NCI-H1417 treated with DMSO at 0.1 percent for 48 hours (cell line): ENCODE measurements at places on chromosomes 12 and 14.

DNA sequence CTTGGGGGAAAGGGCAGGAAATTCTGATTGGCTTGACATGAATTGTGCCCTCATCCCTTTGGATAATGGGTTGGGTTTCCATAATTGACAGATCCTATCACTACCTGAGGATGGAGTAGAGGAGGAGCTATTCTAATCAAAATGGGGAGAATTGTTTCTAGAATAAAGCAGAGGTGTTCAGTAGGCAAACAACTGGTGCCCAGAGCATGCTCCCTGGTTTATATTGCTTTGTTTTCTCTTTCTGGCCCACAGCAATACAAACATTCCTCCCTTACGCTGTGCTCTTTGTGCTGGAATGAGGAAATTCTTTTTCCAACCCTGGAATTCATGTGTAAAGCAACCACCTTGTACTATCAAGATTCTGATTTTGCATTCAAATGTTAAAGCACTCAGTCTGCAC lies 147.4 kb downstream of the RASSF9 start:
- DNase-seq, result no peak

DNA sequence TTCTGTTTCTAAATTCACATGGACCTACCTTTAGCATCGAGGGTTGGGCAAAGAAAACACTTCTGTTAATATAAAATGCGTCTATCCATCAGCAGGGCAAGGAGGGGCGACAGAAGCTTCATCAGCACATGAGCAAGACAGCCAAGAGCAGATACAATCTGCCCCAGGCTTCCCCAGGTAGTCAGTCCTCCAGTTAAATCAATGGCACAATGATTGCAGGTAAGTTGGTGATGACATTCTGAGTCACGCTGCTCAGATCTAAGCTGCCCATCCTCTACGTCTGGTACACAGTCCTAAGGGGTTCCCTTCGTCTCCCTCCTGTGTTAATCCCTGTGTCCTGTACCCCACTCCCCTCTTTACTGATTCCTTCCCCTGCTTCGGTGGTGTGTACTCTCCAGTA lies 38.8 kb downstream of the MAP3K9 start:
- DNase-seq, result no peak

GRCh38 chr14:73372529-73372928 lies 85.8 kb downstream of the NUMB start:
- DNase-seq, result no peak

GRCh38 chr12:22625762-22626294 lies 857 bp downstream of the ETNK1 start:
- peak; percentile 34 for DNase-seq

DNA sequence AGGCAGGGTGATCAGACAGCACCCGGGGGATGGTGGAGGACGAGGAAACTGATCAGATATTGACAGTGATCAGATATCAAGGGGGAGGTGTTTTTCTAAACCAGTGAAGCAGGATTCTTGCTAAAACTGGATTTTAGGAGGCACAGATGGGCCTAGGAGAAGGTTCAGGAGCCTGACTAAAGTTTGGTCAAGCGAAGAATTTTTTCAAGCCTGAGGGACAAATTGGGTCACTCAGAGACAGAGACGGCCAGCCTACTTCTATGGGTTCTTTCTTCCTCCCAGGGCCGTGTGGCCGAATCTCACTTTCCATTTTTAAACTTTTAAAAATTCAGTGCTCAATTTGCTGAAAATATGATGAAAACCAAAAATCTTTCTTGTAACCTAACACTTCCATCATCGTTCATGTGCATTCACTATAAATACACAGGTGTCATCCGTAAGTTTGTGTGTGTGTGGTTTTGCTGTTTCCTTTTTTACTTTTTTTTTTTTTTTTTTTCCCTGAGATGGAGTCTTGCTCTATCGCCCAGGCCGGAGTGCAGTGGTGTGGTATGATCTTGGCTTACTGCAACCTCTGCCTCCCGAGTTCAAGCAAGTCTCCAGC lies 68.5 kb downstream of the RIN3 start:
- DNase-seq, result no peak

- DNase-seq, result no peak
Measured at GRCh38 chr14:53882684-53883083, 73.9 kb downstream of the BMP4 start.

- DNase-seq, result no peak
Measured at GRCh38 chr14:49754570-49755097, 13.3 kb upstream of the KLHDC2 start.

- DNase-seq, result no peak
Measured at GRCh38 chr14:77603654-77604255, 12.7 kb downstream of the SPTLC2 start.

DNA sequence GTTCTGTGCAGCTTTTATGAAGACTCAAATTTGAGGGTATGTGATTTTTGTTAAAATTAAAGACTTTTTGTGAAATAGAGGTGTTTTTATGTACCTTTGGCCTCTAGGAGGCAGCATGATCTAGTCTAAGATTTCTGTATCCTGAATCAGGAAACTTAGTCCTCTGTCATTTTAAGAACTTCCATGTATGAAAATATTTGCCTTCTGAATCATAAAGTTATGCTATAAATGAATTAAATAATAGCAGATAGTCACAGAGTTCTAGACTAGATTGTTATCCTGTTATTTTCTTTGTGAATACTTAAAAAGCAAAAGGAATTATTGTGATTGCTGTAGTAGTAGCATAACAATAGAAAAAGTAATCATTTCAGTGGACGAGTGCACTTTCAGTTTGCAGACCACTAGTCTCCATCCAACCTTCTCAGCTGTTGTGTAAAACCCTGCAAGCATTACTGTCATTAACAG lies 56.3 kb downstream of the FGD4 start:
- DNase-seq, result no peak

GRCh38 chr12:18387706-18388105 lies 126.4 kb downstream of the PIK3C2G start:
- no peak for DNase-seq

- no peak for DNase-seq
Measured at GRCh38 chr12:1864867-1865266, 44.5 kb downstream of the LRTM2 start.

GRCh38 chr12:5043589-5044419 lies at the start of gene KCNA5:
Gene KCNA5 (plus strand): TSS chr12:5043879. CDS start chr12:5044148, 269 bp downstream.
- DNase-seq, result peak; percentile 17

DNA sequence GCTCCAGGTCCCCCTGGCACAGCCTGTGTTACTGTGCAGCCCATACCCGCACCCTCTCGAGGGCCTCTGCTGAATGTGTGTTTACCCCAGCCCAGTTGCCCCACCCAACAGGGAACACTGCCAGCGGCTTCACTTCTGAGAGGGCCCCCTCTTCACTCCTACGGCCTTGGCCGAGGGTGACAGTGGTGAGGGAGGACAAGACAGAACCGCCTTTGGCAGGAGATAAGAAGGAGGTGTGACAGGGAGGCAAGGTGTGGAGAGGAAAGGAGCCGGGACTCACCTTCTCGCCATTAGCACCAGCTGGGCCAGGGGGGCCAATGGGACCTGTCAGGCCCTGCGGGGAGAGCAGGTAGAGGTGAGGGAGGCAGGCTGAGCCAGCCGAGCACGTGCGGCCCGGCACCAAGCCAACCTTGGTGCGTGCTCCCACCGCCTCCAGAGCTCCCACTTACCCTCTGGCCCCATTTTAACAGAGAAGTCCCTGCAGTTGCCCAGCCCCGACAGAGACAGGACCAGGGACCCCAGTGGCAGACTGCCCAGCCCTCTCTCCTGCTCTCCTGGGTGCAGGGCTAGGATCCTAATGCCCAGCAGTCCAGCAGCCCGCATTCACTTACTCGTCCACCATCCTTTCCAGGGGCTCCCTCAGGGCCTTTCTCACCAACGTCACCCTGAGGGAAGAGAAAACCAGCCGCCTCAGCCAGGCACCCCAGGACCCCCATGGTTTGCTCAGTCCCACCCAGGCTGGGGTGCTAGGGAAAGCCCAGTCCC lies 18.3 kb downstream of the TMEM106C start:
- no peak for DNase-seq

DNA sequence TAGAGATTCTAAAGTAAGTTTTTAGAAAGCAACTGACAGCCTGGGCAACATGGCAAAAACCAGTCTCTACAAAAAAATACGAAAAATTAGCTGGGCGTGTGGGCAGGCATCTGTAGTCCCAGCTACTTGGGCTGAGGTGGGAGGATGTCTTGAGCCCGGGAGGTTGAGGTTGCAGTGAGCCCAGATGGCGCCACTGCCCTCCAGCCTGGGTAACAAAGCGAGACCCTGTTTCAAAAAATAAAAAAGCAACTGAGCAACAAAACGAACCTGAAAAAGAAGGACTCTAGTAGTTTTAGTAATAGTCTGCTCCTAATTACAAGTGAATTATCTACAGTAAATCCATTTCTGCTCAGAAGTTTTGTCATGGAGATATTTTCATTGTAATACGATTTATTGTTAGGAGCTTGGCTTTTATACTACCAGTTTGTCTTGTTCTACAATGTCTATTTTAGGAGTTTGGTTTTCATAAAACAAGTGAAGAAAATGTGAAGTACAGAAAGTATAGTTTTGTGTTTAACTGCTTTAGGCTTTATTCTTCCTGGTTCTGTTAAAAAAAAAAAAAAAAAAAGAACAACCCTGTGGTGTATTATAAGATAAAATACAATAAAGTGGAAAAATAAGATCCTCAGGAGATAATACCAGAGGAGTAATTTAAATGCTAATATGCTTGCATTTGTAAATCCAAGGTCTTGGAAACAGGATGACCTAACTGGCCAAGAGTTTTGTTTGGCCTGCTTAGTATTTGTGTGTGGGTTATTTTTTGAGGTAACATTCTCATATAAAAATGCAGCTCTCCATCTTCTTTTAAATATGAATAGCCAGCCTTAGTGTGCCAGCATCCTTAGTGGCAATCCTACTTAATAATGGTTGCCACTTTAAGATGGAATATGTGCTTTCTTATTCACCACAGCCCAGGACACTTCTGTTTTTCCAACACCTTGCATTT lies 2.8 kb downstream of the TMX1 start:
- no peak for DNase-seq

- no peak for DNase-seq
Measured at GRCh38 chr12:28563286-28563685, 373.0 kb downstream of the CCDC91 start.

DNA sequence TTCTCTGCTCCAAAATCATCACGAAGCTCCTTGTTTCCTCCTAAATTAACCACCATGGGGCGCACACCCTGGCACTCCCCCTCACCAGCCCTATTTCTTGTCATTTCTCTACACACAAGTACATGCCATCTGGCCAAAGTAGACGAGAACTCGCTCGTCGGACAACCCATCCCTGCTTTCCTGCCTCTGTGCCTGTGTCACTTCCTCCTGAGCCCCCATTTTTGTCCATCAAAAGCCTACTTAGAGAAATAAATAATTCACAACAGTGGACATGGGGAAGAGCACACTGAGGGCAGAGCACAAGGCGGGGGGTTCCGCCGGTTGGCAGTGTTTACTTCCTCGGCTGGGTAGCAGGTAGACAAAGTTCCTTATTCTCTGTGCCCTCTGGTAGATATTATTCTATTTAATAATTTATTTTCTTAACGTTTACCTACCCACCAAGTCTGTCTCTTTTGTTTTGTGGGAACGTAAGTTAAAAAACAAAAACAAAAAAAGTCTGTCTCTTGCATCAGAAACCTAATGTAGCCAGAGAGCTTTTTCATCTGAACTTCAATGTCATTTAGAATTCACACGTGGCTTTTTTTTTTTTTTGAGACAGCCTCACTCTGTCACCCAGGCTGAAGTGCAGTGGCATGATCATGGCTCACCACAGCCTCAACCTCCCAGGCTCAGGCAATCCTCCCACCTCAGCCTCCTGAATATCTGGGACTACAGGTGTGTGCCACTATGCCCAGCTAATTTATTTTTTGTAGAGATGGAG lies 6.0 kb downstream of the VPS37B start:
- no peak for DNase-seq

DNA sequence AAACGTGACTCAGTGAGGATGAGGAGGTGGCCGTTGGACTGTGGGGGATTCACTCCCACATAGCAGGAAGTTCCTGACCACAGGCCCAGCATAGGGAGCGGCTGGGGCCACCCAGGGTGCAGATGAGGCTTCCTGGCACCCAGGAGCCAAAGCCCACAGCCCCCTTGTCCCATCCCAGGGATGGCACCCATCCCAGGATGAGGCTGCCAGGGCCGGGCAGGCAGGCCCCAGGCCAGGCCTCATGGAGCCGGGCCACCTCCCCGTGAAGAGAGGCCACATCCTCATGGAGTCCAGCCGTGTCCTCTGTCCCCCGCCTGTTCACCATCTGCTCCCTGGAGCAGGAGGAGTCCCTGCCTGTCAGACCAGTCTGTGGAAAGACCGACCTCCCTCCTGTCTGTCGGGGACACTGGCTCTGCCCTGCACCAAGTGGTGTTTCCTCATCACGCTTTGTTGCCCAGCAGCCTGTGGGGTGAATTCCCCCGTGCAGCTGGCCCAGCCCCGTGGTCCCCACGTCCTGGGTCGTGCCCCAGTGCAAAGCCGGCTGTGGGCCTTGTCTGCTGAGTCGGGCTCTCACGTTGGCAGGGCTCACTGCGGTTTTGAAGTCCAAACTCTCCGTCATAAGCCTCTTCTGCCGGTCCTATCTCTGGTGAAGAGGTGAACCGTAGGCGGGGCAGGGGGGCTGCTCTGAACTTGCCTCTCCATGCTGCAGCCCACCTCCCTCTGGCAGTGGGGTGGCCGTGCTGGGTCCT lies 24.5 kb downstream of the MMP17 start:
- DNase-seq, result no peak

- DNase-seq, result no peak
Measured at GRCh38 chr12:92740411-92740810, 37.6 kb downstream of the PLEKHG7 start.

- DNase-seq, result no peak
Measured at GRCh38 chr14:103078860-103079587, 5.0 kb upstream of the LBHD2 start.

GRCh38 chr12:50188241-50188781 lies 21.1 kb upstream of the CERS5 start:
- no peak for DNase-seq

DNA sequence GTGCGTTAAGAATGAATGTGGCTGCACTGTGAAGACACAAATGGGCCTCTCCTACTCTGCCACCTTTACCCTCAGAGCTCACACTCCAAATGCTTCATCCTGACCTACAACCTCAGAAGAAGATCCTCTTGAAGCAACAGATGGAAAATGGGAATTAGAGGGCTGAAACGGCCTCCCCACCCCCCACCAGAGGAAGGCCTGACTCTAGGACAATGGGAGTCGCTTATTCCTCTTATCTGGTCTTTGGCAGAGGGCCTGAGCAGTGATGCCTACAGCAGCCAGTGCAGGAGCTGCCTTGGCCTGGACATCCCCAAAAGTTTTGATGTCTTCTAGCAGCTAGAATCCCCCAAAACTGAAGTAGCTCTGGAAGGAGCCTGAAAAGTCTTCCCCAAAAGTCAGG lies 29.2 kb downstream of the BTBD7 start:
- DNase-seq, result no peak

- no peak for DNase-seq
Measured at GRCh38 chr12:47359310-47360092, 279.7 kb upstream of the AMIGO2 start.

GRCh38 chr14:103206836-103207387 lies 83.7 kb downstream of the TNFAIP2 start:
- no peak for DNase-seq

DNA sequence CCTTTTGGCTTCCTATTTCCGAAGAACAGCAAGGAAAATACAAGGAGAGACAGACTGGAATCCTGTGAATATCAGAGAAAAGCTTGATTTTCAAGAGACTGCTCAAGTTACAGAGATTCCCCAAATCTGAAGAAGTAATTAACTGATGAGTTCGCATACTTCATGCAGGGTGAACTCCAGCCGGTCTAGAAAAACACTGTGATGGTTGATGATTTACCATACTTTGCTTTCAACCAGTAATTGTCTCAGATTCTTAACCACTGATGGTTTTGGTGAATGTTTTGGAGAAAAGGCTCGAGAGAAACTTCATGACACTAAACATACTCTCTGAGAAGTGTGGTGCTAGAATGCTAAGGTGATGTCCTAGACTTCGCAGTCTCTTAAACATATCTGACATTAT lies 4.4 kb upstream of the PLXNC1 start:
- no peak for DNase-seq

- DNase-seq, result no peak
Measured at GRCh38 chr12:76745343-76745742, 18.6 kb upstream of the ZDHHC17 start.
